Spleen (tissue), 13 donors: ENCODE measurements at places on chromosomes 1 and 21.

DNA sequence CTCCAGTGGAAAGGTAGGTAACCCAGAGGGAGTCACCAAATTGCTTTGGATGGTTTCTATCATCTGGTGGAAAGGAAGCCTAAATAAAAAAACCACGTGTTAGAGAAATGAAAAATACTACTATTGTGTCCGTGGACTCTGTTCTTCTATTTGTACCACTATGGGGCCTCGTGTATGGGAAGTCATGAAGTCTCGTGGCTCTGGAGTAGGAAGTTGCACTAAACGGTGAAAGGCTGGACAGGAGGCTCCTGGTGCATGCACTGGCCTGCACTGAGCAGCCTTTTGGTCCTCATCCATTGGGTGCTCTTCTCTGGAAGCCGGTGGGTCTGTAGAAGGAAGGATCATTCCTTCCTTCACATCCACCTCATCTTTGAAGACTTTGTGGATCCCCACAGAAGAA is 17.0 kb downstream of the F3 start:
- DNase-seq, result no peak

- no peak for DNase-seq
Measured at GRCh38 chr1:62391369-62391971, 45.4 kb upstream of the USP1 start.

- DNase-seq, result no peak
Measured at GRCh38 chr1:58586271-58586670, 9.2 kb upstream of the TACSTD2 start.

DNA sequence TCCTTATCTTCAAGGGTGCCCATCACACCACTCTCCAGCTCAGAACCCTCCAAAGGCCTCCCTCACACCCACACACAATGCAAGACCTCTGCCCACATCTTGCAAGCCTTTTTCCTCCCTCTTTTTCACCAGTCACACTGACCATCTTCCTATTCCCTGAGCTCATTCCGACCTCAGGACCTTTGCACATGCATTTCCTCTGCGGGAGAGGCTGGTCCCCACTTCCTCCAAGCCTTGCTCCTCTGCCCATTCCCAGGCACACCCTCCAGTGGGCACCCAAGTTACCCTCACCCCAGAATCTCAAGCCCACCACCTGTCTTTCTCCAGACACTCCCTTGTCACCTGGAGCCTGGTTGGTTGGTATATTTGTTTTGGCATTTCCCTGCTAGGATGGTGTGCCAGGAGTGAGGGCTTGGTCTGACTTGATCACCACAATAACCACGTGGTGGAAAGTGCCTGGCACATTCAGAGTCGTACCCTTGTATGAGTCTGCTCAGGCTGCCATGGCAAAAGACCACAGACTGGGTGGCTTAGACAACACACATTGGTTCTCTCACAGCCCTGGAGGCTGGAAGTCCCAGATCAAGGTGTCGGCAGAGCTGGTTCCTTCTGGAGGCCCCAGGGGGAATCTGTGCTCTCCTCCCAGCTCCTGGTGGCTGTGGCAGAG is 13.2 kb downstream of the MX2 start:
- no peak for DNase-seq

DNA sequence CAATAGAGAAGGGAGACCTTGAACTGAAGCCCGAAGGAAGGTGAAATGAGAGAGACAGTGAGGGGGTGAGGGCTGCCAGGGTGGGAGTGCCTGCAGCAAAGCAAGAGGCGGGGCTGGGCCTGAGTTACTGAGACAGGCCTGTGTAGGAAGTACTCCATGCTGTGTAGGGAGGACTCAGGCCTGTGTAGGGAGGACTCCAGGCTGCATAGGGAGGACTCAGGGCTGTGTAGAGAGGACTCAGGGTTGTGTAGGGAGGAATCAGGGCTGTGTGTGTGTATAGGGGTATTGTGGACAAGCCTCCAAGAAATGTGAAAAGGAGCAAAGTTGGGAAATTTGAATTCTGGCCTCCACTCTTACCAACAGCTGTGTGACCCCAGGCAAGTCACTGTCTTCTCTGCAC is 133.8 kb upstream of the CACNA1E start:
- no peak for DNase-seq

- peak; percentile 89 for DNase-seq
Measured at GRCh38 chr1:32014199-32014947, 705 bp downstream of the KHDRBS1 start.

- no peak for DNase-seq
Measured at GRCh38 chr1:181440510-181440909, 42.8 kb upstream of the CACNA1E start.

DNA sequence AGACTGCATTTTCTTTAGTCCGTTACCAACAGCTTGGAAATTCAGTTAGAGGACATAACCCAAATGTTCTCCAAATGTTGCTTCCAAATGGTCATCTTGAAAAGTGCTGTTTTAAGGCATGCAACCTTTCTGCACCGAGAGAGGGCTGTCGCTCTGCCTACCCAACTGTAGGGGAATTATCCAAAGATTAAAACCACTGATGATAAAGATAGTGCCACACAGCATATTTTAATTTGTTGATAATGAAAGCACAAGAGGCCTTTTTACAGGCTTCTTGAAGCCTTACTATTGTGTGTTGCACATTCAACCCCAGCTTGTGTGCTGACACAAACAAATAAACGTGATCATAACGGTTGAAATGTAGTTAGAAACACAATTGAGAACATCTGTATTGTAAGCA is 121.5 kb downstream of the LMO4 start:
- DNase-seq, result no peak

DNA sequence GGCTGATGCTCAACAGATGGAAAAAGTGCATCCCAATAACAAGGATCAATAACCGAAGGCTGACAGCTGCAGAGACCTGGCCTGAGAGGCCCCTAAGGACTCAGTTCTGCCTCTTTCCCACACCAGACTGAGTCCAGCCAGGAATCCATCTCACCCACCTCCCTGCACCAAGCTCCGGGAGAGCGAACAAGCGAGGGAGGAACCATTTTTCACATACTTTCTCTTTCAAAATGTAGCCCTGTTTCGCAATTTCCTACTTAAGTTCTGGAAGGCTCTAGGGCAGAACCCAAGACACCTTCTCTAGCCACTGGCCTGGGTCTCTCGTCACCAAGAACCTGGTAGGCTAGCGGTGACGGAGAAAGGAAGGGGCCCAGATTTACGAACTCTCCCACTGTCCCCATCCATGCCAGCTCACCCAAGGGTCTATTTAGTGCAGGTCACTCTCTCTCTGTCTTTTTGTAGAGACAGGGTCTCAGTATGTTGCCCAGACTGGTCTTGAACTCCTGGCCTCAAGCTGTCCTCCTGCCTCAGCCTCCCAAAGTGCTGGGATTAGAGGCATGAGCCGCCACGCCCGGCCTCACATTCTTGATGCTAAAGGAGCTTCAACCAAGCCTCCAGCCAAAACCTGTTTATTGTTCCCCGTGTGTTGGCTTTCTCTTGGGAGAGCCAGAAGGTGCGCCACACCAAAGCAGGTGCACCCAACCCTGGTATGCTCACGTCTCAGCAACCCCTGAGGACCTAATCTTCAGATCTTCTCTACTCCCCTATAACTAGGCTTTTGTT is 10.9 kb upstream of the GNL2 start:
- no peak for DNase-seq

DNA sequence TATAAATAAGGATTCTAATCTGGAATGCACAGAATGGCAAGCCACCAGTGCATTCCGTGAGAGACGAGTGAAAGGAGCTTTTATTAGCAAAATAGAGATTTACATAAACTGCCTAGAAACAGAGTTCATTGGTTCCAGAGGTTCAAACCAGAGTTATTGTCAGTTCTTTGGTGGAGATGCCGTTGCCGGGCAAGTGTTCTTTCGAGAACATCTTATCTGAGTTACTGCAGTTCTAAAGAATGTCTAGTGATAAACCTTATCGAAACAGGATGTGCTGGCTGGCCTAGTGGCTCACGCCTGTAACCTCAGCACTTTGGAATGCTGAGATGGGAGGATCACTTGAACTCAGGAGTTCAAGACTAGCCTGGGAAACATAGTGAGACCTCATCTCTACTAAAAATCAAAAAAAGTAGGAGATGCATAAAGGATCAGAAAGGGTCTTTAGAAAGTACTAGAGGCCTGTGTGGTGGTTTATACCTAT is 19.9 kb upstream of the EVI5 start:
- no peak for DNase-seq

DNA sequence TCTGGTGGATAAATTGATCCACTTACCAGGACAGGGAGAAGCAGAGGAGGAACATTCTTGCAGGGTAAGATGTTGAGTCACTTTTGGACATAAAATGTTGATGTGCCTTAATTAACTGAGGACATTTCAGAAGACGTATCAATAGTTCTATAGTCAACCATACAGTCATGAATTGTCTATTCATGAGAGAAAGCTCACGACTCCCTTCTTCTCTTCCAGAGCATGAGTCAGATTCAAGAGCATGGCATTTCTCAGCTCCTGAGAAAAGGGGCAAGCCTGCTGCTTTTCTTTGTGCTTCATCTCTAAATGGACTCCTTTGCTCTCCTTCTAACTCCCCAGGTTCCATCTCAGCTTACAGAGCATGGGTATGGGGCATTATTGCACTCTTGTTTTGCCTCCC is 55.7 kb downstream of the ADGRL4 start:
- DNase-seq, result no peak

DNA sequence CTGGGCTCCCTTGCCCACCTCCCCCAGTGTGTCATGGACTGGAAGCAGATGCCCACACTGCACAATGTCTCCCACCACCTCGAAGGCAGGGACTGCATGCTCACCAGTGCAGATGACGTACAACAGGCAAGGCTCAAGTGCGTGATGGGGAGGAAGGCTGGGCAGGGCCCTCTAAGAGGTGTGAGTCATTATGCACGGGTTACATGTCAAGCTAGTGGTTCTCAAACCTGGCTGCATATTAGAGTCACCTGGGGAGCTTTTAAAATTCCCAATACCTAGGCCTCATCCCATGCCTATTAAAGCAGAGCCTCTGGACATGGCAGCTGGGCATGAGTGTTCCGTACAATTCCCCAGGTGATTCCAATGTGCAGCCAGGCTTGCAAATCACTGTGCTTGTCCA is 137.9 kb upstream of the NGF start:
- no peak for DNase-seq

- no peak for DNase-seq
Measured at GRCh38 chr1:234125283-234125682, 220.8 kb downstream of the SLC35F3 start.

DNA sequence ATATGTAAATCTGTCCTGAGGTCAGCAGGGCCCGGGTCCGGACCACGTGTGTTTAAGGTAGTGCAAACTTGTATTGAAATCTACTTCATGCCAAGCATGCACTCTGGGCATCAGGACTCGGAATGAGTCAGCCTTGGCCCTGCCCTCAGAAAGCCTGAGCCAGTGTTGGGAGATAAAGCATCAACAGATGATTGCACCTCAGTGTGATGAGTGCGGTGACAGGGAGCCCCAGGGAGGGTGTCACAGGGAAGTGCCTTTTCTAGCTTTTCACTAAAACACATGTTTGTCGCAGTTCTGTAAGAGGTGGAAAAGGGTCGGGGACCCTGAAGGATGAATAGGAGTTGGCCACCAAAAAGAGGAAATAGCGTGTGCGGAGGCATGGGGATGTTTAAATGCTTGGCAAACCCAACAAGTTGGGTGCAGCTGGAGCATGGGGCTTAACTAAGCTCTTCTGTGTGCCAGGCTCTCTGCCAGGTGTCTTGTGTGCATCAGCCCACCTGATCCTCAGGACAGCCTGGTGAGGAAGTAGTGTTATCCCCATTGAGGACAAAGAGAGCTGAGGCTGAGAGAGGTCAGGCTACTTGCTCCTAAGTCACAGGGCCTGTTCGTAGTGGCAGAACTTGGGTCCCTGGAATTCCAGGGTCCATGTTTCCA is 48.2 kb upstream of the EPB41 start:
- DNase-seq, result no peak
